ENCODE measurements at places on chromosomes 16 and 17.

DNA sequence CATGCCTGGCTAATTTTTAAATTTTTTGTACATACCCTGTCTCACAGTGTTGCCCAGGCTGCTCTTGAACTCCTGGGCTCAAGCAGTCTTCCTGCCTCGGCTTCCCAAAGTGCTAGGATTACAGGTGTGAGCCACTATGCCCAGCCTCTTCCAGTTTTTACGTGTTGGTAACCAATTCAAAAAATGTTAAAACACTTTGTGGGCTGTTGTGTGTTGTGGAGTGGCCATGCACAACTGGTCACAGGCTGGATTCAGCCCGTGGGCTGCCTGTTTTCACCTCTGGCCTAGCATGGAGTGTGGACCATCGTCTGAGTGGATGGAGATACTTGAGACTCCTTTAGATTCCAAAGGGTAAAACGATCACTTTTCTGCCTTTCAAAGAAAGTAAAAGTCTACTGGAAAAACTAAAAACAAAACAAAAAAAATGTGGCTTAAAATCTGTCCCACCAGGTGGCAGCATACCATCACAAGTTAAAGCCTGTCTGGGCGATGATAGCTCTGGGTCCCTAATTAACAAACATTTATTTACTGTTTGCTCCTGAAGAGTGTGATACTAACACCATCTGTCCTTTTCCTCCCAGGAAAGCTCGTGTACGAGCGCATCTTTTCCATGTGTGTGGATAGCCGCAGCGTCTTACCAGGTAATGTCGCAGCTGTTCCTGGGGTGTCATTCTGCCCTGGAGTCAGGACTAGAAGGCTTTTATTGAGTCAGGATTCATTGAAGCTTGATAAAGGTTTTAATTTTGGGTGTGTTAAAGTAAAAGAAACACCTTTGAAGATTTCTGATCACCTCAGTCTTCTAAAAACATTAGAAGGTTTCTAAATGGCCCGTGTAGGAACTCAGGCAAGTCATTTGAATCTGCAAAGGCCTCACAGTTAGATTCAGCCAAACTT, 45.8 kb downstream of the VPS35L start:
- DNase-seq = peak; percentile 34

DNA sequence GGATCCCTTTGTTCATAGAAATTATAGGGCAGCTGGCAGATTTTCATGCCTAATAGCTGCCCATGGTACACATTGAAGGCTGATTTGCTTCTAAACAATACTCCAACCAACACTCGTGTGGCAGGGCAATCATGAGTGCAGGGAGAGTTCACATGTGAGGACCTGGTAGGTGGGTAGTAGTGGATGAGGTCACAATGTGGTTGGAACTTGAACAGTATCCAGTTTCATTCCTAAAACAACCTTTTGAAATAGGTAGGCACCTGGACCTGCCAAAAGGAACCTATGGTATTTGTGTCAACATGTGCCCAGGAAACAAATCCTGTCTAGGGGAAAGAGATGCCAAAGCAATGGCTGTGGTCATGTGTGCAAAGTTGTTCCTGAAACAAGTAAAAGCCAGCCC, 32.8 kb downstream of the CCL4 start:
- DNase-seq = no peak

GRCh38 chr17:73802314-73802713, 158.1 kb upstream of the SDK2 start:
- no peak for DNase-seq

- no peak for DNase-seq
These were observed 8.7 kb downstream of the KCTD19 start for GRCh38 chr16:67317853-67318252.

DNA sequence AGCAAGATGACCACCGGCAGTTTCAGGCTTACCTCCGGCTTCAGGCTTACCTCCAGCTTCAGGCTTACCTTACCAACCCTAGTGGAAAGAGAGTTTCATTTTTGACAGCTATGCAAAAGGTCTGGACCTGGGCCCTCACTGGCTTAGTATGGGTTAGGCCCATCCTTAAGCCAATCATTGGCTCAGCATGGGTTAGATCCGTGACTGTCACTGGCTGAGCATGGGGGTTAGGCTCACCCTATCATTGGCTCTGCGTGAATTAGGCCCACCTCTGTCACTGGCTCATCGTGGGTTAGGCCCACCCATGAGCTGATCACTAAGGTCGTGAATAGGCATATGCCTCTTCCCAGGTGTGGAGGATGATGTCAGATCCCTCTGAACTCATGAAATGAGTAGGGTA, 8.1 kb downstream of the NDE1 start:
- no peak for DNase-seq

GRCh38 chr17:50767446-50767845, at the start of gene ANKRD40CL:
TSS of gene ANKRD40CL (minus strand) at chr17:50767518. CDS start at chr17:50766913, 605 bp downstream.
- no peak for DNase-seq

GRCh38 chr17:68870976-68871375, 84.2 kb downstream of the ABCA8 start:
- DNase-seq = no peak

- DNase-seq = no peak
These were observed 13.0 kb upstream of the DHRS11 start for GRCh38 chr17:36578671-36579070.

GRCh38 chr16:49932434-49932833, 76.5 kb upstream of the ZNF423 start:
- DNase-seq = no peak

GRCh38 chr17:79942591-79943346, 92.9 kb downstream of the TBC1D16 start:
- DNase-seq = no peak

DNA sequence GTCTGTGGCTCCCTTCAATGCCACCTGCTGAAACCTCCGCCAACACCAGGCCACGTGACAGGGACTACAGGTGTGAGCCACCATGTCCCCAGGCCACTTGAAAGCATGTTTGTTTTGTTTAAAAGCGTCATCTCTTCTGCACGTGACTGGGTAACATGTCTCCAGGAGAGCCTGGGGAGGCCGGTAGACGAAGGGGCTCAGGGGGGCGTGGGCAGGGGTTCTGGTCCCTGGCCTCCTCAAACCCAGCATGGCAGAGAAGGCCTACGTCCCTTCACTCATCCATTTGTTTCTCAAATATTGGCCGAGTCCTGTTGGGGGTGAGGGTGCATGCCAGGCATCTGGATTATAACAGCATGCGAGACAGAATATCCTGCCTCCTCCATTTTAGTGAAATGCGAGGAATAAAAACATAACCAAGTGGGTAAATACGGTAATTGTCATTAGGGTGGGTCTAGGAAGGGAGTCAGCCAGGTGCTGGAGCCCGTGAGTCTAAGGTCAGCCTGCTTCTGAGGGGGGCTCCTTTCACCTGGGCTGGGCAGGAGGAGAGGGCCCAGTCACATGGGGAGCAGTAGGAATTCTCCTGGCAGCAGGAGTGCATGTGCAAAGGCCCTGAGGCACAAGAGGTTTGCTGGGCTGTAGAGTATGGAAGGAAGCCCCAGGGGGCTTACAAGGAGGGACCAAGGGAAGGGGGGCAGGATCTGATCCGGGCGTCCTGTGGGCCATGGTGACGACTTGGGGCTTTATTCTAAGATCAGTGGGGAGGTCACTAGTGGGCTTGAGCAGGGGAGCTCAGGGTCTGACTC, 26.8 kb upstream of the CIBAR2 start:
- no peak for DNase-seq

DNA sequence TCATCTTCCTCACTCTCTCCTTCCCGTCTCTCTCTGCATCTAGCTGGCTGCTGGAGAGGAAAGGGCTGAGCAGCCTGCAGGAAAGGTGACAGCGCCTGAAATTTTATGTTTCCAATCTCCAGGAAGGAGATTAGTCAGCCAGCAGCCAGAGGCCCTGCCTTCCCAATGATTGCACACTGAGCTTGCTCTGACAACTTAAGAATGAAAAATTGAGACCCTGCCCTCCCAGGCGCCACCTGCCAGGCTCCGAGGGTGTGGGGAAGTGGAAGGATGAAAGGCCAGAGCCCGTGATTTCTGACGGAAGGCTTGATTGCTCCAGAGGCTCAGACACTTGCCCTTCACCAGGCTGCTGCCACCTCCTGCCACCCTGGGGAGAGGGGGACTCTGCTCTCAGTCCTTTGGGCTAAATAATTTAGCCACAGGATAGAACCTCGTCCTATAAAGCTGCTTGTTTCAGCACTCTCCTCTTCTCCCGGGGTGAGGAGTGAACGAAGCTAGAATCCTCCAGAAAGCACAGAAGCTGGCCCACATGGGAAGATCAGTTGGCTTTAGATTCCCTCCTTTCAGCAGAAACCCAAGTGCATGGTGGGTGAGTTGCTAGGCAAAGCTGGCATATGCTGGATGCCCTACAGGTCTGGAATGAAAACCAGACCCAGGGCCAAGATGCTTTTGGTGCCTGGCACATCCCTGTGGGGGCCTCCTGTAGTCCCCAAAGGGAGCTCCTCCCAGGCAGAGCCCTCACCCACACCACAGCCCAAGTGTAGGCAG, 33.5 kb downstream of the GRIN2C start:
- no peak for DNase-seq

DNA sequence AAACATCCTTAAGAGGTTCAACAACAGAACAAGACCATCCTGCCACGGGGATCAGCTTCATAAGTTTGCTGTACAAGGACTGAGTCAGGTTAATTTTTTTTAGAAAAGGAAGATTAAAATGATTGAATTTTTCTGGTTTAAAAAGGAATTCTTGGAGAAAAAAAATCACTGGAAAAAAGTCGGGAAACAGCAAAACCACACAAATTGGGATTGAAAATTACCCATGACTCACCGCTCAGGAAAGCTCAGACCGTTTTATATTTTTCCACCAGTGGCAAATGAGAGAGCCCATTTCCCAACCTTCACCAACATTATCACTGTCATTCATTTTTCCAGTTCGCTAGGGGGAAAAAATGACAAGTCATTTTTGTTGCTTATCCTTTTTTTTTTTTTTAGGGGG, 46.6 kb downstream of the MRM3 start:
- DNase-seq = no peak

DNA sequence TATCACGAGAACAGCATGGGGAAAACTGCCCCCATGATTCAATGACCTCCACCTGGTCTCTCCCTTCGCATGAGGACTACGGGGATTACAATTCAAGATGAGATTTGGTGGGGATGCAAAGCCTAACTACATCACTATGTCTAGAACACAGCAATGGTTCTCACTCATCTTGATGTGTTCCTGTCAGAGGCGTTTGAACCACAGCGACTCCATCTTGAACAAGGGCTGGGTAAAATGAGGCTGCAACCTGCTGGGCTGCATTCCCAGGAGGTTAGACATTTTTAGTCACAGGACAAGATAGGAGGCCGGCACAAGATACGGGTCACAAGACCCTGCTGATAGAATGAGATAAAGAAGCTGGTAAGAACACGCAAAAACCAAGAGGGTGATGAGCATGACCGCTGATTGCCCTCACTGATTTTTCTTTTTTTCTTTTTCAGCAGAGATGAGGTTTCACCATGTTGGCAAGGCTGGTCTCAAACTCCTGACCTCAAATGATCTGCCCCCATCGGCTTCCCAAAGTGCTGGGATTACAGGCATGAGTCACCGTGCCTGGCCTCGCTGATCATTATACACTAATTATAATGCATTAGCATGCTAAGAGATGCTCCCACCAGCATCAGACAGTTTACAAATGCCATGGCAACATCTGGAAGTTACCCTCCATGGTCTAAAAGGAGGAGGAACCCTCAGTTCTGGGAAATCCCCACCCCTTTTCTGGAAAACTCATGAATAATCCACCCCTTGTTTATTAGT, 3.0 kb upstream of the PPY start:
- no peak for DNase-seq

DNA sequence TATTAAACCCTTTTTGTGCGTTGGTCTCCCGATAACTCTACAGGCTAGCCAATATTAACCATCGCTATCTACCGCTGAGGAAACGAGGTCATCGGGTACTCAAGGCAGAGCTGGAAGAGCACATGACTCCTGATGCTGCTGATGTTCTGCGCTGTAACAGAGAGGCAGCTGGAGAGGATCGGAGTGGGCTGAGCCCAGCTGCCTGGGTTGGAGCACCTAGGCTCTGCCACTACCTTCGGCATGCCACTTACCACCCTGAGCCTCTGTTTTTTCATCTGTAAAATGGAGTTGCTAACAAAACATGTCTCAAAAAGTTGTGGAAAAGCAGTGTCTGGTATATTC, 432 bp upstream of the SLC46A1 start:
- no peak for DNase-seq

DNA sequence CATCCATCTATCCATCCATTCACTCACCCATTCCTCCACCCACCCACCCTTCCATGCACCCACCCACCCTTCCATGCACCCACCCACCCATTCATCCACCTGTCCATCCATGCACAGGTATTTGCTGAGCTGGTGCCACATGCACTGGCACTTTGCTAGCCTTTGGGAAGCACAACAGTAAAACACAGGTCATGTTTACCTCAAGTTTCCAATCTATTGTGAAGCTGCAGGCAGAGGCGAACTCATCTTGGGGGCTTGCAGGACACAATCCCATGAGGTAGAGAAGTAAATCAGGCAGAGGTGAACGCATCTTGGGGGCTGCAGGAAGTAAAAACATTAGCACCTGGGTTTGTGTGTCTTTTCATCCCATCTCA, 35.6 kb upstream of the CBFA2T3 start:
- DNase-seq = no peak

DNA sequence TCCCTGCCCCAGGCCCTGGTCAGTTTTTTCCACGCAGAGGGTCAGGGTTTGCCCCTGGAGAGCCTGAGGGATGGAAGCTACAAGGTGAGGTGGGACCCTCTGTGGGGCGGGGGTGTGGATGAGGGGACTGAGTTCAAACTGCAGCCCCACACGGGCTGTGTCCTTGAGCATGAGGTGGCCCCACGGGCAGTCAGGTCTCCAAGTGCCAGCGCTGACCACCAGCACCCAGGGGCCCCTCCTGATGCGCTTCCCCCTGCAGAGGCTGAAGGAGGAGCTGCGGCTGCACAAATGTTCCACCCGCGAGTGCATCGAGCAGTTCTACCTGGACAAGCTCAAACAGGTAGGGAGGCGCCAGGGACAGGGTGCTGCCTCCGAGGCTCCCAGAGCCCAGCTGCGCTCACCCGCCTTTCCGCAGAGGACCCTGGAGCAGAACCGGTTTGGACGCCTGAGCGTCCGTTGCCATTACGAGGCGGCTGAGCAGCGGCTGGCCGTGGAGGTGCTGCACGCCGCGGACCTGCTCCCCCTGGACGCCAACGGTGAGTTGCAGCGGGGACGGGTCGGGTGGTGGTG, 4.3 kb downstream of the TSR3 start:
- DNase-seq = no peak

GRCh38 chr16:65751622-65752521, 614.6 kb upstream of the CDH5 start:
- no peak for DNase-seq

GRCh38 chr17:34261568-34262337, 6.7 kb downstream of the CCL2 start:
- no peak for DNase-seq

Data from CD4-positive, alpha-beta T cell treated with Interleukin-15 for 4 hours (primary cell).